ENCODE measurements at places on chromosomes 16 and 17. TPM values are rescaled to one million over a fixed set of nuclear protein-coding genes. Genes with fewer than 3 reads are reported as not detected.

DNA sequence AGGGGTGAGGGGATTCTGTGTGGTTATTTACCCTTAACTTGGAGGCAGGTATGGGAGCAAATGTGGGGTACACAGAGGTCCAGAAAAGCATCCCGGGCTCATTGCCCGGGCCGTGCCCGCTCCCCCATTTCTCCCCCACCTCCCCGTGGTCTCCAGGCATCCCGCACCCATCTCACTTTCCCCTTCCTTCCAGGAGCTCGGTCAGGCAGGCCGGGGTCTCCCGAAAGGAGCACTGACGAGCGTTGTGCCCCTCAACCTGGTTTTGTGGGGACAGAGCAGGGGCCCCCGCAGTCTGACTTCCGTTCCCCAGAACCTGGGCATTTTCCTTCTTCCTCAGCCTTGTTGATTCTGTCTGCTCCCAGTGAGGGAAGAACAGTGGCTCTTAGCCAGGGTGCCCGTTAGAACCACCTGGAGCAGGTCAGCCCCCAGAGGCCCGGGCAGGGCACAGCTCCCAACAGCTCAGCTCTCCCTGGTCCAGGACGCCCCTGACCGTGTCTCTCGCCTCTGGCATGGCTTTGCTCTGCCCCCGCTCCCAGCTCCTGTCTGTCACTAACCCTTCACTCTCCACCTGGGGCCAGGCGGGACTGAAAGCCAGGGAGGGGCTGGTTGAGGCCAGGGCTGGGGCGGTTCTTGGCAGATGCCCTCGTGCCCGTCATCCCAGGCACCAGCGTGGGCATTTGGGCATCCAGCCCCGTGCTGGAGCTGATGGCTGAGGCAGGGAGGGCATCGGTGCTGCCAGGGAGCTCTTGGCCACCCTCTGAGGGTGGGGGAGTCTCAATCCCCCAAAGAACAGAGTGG lies 12.5 kb upstream of the NUDT16L1 start:
- DNase-seq: no peak
- no peak overlapping the region for H3K27ac ChIP-seq
- no peak overlapping the region for H3K4me3 ChIP-seq
- H3K4me1 ChIP-seq: peaks cover 15% of the 10 kb centered on the region
- peaks cover 15% of the 10 kb centered on the region for H3K36me3 ChIP-seq

GRCh38 chr16:84278333-84278732 lies 16.3 kb upstream of the WFDC1 start:
- H3K27me3 ChIP-seq: peaks cover 3% of the 10 kb centered on the region
- no peak overlapping the region for H3K4me3 ChIP-seq
- no peak for DNase-seq

GRCh38 chr17:72665852-72666851 lies 426.3 kb downstream of the SLC39A11 start:
- no peaks in the 10 kb centered on the region for H3K27me3 ChIP-seq
- H3K4me3 ChIP-seq: no peak overlapping the region
- H3K4me1 ChIP-seq: no peaks in the 10 kb centered on the region
- H3K27ac ChIP-seq: no peak overlapping the region
- DNase-seq: no peak

DNA sequence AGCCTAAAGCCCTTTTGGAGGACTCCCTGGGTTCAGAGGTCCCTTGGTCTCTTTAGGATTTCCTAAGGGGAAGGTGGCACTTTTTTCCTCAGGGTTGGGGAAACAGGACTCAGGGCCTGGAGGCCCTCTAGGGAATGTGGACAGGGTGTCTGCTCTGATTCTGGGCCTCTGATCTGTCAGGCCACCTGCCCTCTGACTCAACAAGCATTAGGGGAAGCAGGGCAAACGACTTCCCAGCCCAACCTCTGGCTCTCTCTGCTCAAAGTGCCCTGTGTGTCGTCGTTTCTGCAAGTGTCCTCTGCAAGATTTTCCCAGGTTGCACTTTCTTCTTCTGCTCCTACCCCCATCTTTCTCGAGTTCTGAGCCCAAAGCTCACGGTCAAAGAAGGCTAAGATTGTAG lies 6.6 kb upstream of the IGFBP4 start:
- no peaks in the 10 kb centered on the region for H3K4me1 ChIP-seq
- H3K36me3 ChIP-seq: no peaks in the 10 kb centered on the region
- DNase-seq: no peak
- H3K27ac ChIP-seq: no peak overlapping the region
- no peak overlapping the region for H3K4me3 ChIP-seq
- H3K27me3 ChIP-seq: no peaks in the 10 kb centered on the region

- H3K36me3 ChIP-seq: no peaks in the 10 kb centered on the region
- DNase-seq: no peak
- peaks cover 10% of the 10 kb centered on the region for H3K4me1 ChIP-seq
- no peaks in the 10 kb centered on the region for H3K27me3 ChIP-seq
- H3K27ac ChIP-seq: no peak overlapping the region
Measured at GRCh38 chr16:87801679-87802259, 36.0 kb upstream of the KLHDC4 start.

DNA sequence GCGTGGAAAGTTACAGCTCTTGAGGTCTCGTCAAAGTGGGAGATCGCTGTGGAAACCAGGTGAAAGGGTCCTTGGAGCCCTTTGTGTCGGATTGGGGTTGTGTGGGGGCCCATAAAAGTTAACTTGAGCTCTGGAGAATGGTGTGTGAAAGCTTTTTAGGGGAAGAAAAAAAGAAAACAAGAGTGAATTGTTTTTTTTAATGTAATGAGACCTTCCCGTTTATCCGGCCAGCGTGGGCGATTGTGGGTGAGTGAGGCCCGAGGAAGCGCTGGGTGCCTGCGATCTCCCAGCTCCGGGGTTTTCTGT lies 150.6 kb downstream of the MSI2 start:
- no peaks in the 10 kb centered on the region for H3K27me3 ChIP-seq
- no peak overlapping the region for H3K27ac ChIP-seq
- peaks cover 30% of the 10 kb centered on the region for H3K4me1 ChIP-seq
- H3K36me3 ChIP-seq: peaks cover 15% of the 10 kb centered on the region
- H3K4me3 ChIP-seq: no peak overlapping the region

DNA sequence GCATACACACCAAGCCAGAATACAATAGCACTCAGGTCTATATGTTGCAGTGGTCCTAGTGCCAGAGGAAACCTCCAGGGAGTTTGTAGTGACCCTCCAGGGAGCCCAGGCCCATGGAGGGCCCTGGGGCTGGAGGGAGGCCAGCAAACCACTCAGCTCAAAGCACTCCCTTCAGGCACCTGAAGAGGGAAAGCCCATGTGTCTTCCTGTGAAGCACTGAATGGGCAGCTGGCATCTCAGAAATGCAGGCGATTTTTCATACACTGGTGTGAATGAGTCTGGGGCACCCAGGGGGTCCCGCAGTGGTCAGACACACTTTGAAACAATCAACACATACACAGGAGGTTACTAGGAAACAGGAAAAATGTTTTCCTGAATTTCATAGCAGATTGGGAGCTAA lies 12.8 kb downstream of the TBC1D26 start:
- H3K27me3 ChIP-seq: no peaks in the 10 kb centered on the region
- H3K27ac ChIP-seq: no peak overlapping the region
- H3K4me3 ChIP-seq: no peak overlapping the region
- no peak for DNase-seq
- no peaks in the 10 kb centered on the region for H3K36me3 ChIP-seq
- no peaks in the 10 kb centered on the region for H3K4me1 ChIP-seq

GRCh38 chr17:38704606-38705522 lies at the start of gene MLLT6:
MLLT6 (plus strand) TSS chr17:38705273; CDS start chr17:38705633, 360 bp downstream.
- peak within 1 kb of the TSS; percentile 89 for H3K4me3 ChIP-seq
- peak; percentile 85 for DNase-seq
- peaks cover 11% of the 10 kb centered on the region for H3K36me3 ChIP-seq
- peaks cover 58% of the 10 kb centered on the region for H3K4me1 ChIP-seq

GRCh38 chr17:327971-328370 lies 24.6 kb downstream of the RPH3AL start:
- DNase-seq: no peak
- no peak overlapping the region for H3K27ac ChIP-seq
- no peaks in the 10 kb centered on the region for H3K36me3 ChIP-seq
- peaks cover 26% of the 10 kb centered on the region for H3K4me1 ChIP-seq
- H3K4me3 ChIP-seq: no peak overlapping the region
- H3K27me3 ChIP-seq: no peaks in the 10 kb centered on the region

DNA sequence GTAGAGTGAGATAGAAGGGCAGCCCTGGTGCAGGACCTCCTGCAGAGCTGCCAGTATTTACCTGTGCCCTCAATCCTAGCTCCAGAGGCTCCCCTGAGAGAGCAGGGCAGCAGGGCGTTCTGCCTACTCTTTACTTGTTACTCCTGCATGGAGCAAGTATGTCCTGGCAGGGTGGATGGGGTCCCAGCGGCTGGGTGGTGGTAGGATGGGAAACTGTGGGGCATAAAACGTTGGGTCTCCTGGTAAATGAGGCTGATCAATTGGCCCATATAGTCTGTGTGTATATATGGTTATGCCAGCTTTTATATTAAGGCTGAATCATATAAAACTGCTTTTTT lies 192.0 kb downstream of the NTN1 start:
- no peaks in the 10 kb centered on the region for H3K27me3 ChIP-seq
- H3K27ac ChIP-seq: no peak overlapping the region
- H3K4me1 ChIP-seq: no peaks in the 10 kb centered on the region
- H3K36me3 ChIP-seq: no peaks in the 10 kb centered on the region

GRCh38 chr17:57687642-57688041 lies 57.5 kb downstream of the CCDC182 start:
- H3K4me3 ChIP-seq: no peak overlapping the region
- H3K27me3 ChIP-seq: no peaks in the 10 kb centered on the region
- DNase-seq: no peak
- no peaks in the 10 kb centered on the region for H3K36me3 ChIP-seq

DNA sequence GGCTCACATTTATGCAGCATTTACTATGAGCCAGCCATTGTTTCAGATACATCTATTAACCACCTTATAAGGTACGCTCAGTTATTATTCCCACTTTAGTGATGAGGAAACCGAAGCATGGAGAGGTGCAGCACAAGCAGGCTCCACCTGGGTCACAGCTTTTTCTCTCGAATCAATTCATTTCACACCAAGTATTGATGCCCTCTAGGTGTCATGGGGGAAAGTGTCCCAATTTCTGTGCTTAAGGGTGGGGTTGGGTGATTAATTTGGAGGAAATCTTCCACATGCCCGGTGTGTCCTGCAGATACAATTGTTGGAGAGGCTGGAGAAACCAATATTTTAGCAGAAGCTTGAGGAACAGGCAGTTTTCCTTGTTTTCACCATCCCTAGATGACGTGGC lies 62.7 kb upstream of the DNAJA2 start:
- no peaks in the 10 kb centered on the region for H3K36me3 ChIP-seq
- DNase-seq: no peak
- no peak overlapping the region for H3K27ac ChIP-seq
- H3K4me1 ChIP-seq: no peaks in the 10 kb centered on the region

DNA sequence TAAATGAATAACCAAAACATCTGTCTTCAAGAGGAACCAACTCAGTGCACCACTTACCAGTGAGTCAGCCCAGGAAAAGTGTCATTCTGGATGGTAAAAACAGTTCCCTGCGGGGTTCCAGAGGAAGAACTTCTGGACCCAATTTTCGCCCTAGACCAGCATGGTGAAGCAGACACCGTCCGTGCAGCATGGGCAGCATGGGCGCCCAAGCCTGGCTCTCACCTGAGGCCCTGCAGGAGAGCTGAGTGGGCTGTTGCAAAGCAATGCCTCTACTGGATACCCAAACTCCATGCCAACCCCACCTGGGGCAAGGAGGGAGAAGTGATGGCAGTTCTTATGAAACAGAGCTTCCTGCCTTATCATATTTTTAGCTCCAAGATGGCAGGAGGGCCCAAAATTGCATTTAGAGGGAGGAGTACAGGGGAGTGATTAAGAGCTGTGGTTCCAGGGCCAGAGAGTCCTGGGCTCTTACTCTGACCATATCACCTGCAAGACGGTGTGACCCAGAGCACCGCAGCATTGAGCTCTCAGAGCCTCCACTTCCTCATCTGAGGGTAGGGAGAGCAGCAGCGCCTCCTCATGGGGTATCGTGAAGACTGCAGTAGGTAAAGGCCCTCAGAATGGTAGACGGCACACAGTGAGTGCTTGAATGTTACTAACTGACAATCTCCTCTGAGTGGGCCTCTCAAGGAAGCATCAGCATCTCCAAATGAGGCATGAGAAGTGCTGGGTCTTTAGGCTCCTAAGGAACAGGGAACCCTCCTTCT lies 16.6 kb upstream of the INPP5K start:
- DNase-seq: peak; percentile 49
- H3K27ac ChIP-seq: no peak overlapping the region
- no peaks in the 10 kb centered on the region for H3K27me3 ChIP-seq
- H3K4me3 ChIP-seq: no peak overlapping the region
- H3K36me3 ChIP-seq: peaks cover 38% of the 10 kb centered on the region

DNA sequence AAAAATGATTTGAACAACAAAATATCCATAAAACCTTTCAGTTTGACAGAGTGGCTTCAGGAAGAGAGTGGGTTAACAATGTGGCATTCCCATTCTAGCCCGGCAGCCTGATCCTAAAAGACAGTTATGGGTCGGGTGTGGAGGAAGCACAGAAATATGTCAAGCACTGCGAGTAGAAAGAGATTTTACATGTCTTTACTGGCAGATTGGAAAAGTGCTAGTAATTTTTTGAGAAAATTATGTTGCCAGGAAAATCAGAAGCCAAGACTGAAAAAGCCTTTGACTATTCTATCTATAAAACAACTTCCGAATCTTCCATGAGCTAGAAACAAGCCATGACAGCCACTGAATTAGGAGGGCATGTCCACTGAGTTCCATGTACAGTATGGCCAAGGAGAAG lies 5.8 kb downstream of the CCL2 start:
- no peak overlapping the region for H3K27ac ChIP-seq
- H3K27me3 ChIP-seq: no peaks in the 10 kb centered on the region
- H3K4me1 ChIP-seq: no peaks in the 10 kb centered on the region
- H3K4me3 ChIP-seq: no peak overlapping the region
- H3K36me3 ChIP-seq: no peaks in the 10 kb centered on the region
- DNase-seq: no peak

- H3K4me1 ChIP-seq: no peaks in the 10 kb centered on the region
- H3K27ac ChIP-seq: no peak overlapping the region
- DNase-seq: no peak
- peaks cover 8% of the 10 kb centered on the region for H3K36me3 ChIP-seq
- no peak overlapping the region for H3K4me3 ChIP-seq
Measured at GRCh38 chr17:700504-701094, 14.0 kb downstream of the VPS53 start.

- H3K4me3 ChIP-seq: no peak overlapping the region
- no peaks in the 10 kb centered on the region for H3K36me3 ChIP-seq
- no peaks in the 10 kb centered on the region for H3K4me1 ChIP-seq
- no peak overlapping the region for H3K27ac ChIP-seq
- DNase-seq: no peak
- no peaks in the 10 kb centered on the region for H3K27me3 ChIP-seq
Measured at GRCh38 chr17:17926840-17927449, 45.3 kb downstream of the TOM1L2 start.

GRCh38 chr17:40558300-40558889 lies 6.9 kb downstream of the CCR7 start:
- H3K4me1 ChIP-seq: peaks cover 98% of the 10 kb centered on the region
- peak overlapping the region; percentile 94 for H3K27ac ChIP-seq
- no peaks in the 10 kb centered on the region for H3K27me3 ChIP-seq
- no peak overlapping the region for H3K4me3 ChIP-seq
- peaks cover 71% of the 10 kb centered on the region for H3K36me3 ChIP-seq
- DNase-seq: no peak

- no peak overlapping the region for H3K4me3 ChIP-seq
- H3K27ac ChIP-seq: no peak overlapping the region
- H3K4me1 ChIP-seq: no peaks in the 10 kb centered on the region
Measured at GRCh38 chr17:11986942-11987329, 10.3 kb downstream of the ZNF18 start.

The TMEM238L gene
- total RNA-seq: not detected

The CCL1 gene
- total RNA-seq: not detected

The CDT1 gene
- total RNA-seq: 0.17 TPM

The KCNH6 gene
- not detected for total RNA-seq

All from CD4-positive, alpha-beta memory T cell (primary cell).